ENCODE measurements at places on chromosomes 5 and 9.

DNA sequence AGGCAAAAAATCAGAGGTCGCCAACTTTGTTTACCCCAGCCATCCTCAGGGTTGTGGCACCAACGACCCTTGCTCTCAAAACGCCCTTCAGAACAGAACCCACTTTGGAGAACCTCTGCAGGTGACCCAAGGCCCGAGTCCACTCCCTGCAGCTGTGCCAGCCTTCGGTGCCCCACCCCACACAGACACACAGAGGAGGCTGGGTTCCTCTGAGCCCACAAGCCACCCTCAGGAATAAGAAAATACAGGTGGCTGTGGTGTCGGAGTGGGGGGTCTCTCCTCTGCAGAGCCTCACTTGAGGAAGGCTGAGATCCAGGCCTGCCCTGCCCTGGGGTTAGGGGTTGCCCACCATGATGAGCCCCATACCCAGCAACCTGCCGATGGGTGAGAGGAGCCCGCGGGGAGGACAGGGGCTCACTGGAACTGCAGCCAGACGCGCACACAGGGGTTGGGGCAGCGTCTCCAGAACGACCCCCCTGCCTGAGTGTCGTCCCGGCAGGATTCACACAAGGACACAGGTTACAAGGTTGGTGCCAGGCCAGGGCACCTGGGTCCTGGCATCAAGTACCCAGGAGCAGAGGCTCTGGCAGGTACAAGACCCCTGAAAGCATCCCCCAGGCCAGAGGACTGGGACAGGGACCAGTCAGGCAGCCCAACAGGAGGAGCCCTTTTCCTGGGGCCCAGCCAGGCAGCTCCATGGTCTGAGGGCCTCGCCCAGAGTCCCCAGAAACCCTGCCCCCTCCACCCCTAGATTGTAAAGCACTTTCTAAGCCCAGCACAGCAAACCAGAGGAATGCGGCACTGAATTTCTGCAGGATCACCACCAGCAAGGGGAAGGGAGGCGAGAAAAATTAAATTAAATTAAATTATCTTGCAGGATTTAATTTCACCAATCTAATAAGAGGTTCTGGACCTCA lies 40.0 kb downstream of the NACC2 start:
- no peak for DNase-seq

DNA sequence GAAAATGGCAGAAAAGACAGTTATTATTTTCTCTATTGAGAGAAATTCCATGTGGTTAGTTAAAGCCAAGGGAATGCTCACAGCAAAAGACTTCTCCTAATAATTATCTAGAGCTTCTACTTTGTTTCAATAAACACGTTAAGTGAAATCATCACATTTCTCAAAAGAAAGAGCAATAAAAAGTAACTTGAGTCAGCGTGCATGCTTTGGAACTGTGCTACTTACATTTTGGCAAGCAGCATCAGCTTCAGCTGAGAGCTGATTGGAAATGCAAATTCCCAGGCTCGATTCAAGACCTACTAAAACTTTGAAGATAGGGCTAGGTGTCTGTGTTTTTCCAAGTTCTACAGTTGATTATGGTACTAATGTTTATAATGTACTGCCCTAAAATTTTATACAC lies 132.1 kb downstream of the CDH18 start:
- DNase-seq = no peak

DNA sequence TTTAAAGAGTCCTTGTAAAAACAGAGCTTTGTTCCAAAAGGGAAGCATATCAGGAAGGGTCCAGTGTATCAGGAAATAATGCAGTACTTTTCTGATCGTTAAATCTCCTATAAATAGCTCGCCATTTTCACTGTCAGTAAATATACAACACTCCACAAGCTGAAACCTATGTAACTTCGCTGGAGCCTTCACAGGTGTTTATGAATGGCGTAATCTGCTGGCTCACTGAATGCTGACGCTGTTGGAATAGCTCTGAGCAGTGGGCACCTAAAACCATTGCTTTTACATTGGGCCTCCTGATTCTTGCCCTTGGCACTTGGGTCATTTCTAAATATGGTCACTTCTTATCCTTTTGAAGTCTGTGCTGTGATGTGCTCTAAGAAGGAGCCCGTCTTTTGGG lies 4.3 kb downstream of the SHC3 start:
- DNase-seq = no peak

GRCh38 chr9:87950296-87950695 lies 24.0 kb downstream of the CDK20 start:
- no peak for DNase-seq

DNA sequence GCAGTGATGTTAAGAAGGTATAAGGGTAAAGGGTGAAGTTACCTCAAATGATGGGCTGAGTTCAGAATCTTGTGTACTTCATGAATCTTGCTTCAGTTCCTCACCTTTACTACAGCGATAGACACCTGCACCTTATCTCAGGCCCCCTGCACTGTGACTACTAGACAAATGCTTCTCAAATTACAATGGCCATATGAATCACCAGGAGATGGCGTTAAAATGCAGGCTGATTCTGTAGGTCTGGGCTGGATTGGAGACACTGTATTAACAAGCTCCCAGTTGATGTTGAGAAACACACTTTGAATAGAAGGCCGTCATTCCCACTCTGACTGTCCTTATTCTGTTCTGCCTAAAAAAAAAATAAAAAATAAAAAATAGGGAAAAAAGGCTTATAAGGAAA lies 29.8 kb downstream of the TARS1 start:
- peak; percentile 53 for DNase-seq

DNA sequence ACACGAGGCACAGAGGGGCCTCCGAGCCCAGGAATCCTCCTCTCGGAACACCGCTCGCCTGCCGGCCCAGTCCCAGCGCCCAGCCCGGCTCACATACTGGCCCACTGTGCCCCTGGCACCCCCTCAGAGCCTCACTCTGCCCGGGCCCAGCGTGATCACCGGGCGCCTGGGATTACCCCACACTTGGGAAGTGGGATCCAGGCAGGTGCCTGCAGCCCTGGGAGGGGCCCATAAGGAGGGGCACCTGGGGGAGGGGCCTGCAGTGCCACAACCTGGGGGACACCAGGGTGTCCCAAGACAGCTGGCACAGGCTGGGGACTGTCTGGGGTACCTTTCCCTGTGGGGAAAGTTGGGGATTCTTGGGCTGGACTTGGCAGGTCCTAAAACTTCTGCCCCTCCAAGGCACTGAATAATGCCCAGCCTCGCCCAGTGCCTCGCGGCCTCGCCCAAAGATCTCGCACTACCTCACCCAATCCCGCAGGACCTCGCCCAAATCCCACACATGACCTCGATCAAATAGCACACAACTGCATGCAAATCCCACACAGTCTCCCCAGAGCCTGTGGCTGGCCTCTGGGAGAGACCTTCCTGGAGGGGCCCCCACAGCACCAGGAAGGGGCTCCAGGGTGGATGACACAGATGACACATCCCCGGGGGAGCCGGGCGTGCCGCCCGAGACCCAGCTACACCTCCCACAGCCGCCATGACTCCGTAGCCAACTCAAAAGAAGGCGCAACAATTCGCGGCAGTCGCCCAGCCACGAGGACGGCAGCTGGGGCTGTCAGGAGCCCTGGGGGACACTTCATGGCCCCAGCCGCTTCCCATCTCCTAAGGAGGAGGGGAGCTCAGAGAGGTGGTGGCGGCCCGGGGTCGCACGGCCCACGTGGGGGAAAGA lies 13.7 kb downstream of the NOTCH1 start:
- DNase-seq = no peak

DNA sequence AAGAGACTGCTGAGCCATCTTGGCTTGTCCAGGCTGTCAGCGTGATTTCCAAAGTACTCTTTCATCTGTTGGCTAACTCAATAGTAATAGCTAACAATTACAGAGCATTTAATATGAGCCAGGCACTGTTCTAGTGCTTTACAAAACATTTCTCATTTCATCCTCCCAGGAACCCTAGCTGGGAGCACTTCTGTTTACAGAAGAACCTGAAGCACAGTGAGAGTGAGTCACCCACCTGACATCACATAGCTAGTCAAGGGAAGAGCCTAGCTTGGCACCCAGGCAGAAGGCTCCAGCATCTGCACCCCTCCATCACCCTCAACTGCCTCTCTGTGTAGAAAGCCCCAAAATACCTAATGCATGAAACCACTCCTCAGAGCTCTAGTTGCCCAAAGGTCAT lies 57.5 kb upstream of the IQGAP2 start:
- DNase-seq = no peak

All from NCI-H748 treated with DMSO at 0.1 percent for 48 hours (cell line).